ENCODE measurements at places on chromosomes 2 and 18.

DNA sequence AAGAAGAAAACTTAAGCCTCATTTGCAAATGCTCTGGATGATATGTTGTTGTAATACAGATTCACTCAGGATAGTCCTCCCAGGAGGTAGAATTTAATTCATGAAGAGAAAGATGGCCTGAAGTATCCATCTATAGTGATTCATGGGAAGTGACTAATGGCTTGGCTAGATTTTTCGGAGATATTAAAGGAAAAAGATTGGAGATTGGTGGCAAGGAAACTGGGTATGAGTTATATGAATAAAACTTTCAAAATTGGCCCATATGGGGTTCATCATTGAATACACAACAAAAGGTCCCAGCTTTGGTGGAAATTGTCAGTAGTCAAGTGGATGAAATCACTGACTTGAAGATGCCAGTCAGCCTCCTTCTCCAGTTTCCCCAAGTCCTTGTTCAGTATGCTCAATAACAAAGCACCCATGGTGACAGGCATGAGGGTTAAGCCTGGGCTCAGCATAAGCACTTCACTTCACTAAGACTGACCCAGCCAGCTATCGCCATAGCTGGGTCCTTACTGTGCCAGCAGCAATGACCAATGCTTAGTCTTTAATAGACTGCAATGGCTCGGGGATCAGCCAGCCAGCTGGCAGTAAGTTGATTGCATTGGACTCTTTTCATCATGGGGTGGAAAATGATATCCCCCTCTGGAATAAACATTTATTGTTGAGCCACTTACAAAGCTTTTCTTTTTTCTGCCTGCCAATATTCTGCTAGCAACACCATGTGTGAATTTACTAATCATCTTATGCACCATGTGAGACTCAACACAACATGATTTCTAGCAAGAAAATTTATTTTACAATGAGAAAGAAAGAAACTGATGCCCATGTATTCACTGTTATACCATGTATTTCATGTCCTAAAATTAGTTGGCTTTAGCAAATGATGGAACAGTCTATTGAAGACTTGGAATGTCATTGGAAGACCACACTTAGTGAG is 176.6 kb upstream of the TACR1 start:
- DNase-seq: no peak

- no peak for DNase-seq
Observed at GRCh38 chr2:118046634-118047210, 32.9 kb upstream of the CCDC93 start.

GRCh38 chr2:74188018-74188601 is 9.4 kb upstream of the MOB1A start:
- no peak for DNase-seq

- DNase-seq: no peak
Observed at GRCh38 chr2:85933753-85934594, 45.2 kb upstream of the ST3GAL5 start.

- DNase-seq: no peak
Observed at GRCh38 chr2:215833531-215834162, 179.7 kb downstream of the MREG start.

DNA sequence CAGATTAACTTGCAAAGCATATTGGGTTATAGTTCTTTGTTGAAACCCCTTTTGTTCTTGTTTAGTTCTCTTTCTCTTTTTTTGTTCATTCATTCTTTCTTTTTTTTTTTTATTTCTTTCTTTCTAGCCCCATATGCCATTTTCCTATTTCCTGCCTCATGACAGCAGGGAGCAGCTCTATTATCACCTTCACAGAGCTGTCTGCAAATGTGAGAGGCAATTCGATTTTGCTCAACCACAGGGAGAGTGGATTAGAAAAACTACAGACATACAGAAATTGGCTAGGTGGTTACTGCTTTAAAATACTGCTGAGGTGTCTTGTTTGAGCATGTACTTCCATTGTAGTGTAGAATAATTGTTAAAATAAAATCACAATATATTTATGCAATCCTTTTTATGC is 44.2 kb upstream of the TBR1 start:
- no peak for DNase-seq

DNA sequence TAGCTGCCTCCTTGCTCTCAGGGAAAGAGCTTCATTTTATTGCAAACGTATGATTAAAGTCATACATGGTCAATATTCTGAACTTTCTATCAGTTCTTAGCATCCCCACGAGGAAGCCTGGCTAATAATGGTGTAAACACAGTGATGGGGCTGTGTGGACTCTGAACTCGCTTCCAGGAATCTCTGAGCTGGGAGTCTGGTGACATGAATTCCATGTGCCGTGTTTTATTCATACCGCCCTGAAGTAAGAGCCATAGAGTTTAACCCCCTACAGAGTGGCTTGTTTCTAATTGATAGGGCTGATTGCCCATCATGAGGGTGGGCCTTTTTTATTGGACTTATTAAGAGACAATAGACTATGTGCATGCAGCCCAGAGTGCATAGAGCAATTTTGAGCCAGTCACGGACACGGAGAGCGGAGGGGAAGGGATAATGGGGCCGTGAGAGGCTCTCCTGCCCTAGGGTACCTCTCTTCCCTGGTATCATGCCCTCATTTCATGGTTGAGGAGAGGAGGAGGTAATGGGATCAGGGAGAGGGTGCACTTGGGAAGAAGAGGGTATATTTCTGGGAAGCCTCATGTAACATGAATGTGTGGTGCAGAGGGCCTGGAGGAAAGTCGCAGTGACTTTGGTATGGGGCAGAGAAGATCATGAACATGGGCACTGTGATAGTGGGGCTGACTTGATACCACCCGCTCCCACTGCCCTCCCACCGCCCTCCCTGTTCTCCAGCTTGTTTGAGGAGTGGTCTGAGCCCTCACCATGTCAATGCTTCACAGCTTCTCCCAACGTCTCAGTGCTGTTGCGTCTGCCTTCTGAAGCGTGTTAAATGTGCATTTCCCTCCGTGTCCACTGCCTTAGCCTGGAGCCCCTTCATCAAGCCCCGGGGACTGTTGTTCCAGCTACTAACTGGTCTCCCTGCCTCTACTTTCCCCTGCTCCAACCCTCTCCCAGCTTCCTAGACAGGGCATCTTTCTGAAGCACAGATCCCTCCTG is 73.2 kb downstream of the IL1R2 start:
- DNase-seq: no peak

GRCh38 chr18:2409906-2410305 is 161.4 kb downstream of the METTL4 start:
- DNase-seq: no peak

GRCh38 chr2:21633466-21633865 is 509.7 kb downstream of the TDRD15 start:
- DNase-seq: no peak

DNA sequence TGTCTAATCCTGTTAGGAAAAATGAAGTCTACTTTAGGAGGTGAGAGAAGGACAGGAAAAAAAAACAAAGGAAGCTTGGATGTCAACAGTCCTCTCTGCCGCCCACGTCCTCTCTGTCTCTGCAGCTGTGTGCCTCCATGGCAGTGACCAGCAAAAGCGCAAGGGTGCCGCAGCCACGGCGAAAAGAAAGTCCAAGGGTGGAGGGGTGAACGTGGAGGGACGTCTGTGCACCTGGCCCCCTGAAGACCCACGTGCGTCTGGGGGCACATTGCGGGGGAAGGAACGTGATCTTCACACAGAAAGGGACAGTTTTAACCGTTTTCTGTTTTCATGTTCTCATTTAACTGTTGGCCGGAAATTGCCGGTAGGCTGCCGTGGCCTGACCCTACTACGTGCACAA is 152.7 kb downstream of the MBP start:
- DNase-seq: no peak

DNA sequence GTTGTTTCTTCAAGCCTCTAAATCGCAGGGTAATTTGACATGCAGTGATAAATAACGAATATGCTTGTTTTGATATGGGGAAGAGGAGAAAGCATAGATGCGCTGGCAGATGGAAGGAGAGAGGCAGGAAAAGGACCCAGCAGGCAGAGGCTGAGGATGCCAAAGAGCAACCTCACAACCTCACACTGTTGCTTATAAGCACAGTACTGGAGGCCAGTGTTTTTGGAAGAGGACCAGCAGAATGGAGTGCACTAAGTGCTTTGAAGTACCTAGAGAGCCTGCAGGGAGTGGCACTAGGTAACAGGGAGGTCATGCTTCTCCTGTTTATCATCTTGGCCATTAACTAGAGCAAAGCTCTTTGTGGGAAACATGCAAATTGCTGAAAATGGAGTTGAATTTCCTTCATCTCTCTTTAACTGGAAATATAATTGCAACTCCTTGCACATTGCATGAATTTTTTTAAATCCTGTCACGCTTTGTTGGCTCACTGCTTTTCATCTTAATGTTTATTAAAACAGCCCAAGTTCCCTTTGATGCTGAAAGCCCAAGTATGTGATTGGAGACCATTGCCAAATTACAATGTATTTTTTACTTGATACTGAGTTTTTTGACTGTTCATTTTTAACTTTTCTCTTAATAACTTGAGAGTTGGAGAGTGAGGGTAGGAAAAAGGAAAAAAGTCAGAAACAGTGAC is 236.4 kb downstream of the LRRTM1 start:
- no peak for DNase-seq

DNA sequence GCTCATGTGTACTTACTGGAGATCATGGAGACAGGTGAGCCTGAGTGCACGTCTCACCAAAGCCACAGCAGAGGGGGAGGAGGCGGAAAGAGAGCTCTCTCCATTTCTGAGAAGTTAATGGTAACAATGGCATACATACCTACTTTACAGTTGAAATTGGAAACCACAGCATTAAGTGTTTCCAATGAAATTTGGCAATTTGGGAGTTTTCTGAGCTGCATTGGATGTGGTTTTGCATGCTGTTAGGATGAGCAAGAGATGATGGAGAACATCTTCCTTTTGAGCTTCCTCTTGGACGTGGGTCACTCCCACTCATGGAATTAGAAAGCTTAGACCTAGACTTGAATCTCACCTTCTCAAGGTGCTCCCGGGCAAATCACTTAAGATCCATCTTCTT is 25.5 kb upstream of the IL37 start:
- DNase-seq: no peak

- DNase-seq: no peak
Observed at GRCh38 chr18:59665057-59666006, 31.9 kb downstream of the CCBE1 start.

DNA sequence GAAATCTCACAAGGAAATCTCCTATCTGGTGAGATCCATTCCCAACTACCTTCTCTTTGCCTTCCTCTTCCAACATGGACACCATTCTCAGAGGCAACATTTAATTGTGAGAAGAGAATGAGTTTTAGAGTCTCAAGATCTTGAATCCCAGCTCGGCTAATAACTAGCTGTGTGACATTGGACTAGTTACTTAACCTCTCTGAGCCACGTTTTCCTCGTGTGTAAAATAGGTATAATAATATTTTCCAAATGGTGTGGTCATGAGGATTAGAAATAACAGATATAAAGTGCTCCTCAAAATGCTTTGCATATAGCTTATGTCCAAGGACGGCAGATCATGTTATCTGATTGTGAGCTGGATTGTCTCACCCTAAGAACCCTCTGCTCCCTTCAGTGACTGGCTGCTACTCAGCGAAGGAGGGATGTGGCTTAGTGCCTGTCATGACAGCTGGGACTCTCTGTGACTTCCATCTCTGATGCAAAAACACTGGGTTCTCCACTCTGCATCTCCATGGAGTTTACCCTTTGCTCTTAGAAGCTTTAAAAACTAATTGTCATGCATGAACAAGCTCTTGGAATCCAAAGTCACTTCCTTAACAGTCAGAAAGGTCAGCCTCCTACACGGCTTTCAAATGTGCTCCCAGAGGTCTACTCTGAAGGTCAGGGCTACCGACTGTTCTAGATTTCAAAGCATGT is 38.4 kb upstream of the MRPL19 start:
- no peak for DNase-seq

GRCh38 chr2:17857021-17857420 is 21.4 kb upstream of the KCNS3 start:
- no peak for DNase-seq

DNA sequence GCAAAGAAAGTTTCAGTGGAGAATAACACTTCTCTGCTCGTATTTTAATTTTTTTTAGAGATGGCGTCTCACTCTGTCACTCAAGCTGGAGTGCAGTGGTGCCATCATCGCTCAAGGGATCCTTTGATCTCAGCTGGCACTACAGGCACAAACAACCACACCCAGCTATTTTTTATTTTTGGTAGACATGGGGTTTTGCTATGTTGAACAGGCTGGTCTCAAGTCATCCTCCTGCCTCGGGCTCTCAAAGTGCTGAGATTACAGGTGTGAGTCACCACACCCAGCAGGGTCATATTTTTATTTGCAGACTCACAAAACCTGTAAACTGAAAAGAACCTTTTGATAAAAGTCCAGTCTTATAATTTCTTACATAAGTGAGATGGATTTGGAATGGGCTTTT is 2.6 kb downstream of the TRAK2 start:
- DNase-seq: peak; percentile 35

- peak; percentile 62 for DNase-seq
Observed at GRCh38 chr2:113167115-113167932, 6.4 kb upstream of the PSD4 start.

DNA sequence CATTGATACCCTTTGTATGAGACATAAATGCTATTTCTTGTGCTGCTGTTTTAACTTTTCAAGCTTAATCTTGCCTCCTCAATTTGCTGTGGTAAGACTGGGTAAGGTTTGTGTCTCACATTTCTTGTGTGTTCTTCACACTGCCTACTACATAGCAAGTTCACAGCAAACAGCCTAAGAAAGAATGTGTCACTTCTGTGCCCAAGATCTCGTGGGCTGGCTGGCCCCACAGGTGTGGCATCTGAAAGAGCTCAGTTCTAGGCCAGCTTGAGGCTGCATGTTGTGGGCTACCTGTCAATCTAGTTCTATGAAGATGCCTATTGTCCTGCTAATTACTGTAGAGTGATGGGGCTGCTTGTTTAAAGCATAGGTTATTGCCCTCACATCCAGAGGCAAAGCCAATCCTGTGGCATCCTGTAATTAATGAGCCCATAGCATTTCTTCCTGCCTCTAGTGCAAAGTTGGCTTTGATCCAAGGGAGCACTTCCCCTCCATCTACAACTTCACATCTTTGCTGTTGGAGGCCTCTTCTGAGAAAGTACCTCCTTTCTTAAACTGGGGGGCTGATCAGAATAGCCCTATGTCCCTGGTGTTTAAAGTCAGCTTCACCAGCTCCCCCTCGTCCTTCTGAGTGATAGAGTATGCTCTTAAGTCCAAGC is 40.9 kb upstream of the ASPRV1 start:
- DNase-seq: no peak

DNA sequence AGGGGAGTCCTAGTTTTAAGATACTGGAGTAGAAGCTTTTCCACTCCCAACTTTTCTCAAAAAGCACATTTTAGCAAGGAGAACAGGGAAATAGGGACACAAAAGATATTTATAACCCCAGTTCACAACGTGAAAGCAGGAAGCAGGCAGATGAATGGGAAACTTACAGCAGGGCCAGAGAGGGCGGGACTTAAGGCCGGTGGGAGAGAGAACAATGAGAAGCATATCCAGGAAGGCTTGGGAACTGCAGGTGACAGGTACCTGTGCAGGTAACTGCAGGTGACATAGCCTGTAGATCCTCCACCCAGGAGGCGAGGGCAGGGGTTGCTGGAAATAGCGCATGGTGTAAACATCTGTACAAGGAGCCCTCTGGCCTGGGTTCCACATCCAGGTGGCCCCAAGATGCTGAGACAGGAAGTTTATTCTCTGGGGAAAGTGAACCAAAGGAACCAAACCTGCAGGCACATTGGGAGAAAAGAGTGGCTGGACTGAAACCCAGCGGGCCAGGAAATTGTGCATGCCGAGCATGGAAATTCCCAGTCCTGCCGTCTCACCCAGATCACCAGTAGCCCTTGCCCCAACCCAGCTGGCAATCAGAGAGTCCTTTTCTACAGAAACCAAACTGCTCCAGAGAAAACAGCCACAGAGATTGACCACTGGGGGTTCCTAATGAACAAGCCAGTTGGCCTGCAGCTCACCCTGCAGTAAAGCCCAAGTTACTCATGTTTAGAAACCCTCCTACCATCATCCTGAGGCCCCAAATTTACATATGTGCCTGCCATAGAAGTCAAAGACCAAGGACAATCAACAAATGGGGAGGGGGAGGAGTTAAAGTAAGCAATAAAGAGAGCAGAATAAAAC is 24.3 kb upstream of the COL6A3 start:
- DNase-seq: no peak
